ENCODE measurements at places on chromosomes 13 and 19.
A peak's percentile ranks its signal among the peaks of the same experiment; 100 is the strongest.

DNA sequence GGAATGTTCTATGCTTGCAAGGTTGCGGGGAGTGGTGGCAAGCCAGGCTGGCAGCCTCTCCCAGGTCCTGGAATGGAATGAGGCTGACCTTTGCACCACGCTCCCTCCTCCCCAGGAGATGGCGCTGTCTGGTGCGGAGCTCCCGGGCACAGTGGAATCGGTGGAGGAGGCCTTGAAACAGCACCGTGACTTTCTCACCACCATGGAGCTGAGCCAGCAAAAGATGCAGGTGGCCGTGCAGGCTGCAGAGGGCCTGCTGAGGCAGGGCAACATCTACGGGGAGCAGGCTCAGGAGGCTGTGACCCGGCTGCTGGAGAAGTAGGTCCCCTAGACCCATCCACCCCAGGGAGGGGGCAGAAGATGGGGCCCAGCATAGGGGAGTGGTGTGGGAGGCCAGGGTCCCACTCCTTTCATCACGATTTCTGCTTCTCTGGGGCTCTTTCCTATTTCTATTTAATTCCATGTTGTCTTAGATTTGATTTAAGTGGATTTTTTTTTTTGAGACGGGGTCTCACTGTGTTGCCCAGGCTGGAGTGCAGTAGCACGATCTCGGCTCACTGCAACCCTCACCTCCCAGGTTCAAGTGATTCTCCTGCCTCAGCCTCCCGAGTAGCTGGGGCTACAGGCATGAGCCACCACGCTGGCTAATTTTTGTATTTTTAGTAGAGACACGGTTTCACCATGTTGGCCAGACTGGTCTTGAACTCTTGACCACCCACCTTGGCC, 53.2 kb upstream of the SHKBP1 start:
- DNase-seq = peak; percentile 68

GRCh38 chr19:54429176-54429495, 13.9 kb downstream of the TTYH1 start:
- no peak for DNase-seq

- peak; percentile 5 for DNase-seq
Measured at GRCh38 chr13:81987159-81987558, 1646.2 kb upstream of the SPRY2 start.

DNA sequence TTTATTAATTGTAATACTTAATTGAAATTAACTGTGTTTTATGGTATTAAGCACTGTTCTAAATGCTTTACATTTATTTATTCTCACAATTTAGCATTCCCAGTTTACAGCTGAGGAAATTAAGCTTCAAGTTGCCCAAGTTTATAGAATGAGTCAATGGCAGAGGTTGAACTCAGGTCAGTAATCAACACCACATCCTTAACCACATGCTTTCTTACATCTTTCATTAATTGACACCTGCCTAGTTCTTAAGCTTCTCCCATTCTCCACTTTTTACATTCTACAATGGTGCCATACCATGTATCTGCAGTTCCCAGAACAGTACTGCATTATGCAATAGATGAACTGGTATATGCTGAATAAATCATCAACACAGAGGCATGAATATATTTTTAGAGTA, 11.7 kb upstream of the RBM26 start:
- DNase-seq = no peak

DNA sequence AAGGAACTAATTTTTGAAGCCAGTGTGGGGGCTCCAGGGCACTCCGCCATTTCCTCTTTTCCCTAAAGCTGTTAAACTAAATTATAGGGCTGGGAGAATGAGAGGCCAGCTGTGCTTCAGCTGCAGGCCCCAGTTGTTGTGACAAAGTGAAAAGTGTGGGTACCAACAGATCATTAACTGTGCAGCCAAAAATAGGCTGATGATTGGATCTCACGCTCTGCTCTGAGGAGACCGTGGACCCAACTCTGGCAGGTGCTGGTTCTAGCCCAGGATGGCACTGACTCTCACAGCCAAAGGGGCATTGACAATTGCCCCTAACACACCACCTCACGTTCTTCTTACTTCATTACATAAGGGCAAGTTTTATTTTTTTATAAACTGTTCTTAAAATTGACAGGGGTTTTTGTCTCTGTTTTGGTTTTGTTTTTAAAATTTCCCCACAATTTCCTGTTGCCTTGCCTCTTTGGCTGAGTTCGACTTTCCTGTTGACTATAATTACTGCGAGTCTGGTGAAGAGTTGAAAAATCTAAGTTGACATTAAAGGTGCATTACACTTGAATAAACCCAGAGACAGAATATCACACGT, 391.0 kb downstream of the FGF9 start:
- DNase-seq = no peak

DNA sequence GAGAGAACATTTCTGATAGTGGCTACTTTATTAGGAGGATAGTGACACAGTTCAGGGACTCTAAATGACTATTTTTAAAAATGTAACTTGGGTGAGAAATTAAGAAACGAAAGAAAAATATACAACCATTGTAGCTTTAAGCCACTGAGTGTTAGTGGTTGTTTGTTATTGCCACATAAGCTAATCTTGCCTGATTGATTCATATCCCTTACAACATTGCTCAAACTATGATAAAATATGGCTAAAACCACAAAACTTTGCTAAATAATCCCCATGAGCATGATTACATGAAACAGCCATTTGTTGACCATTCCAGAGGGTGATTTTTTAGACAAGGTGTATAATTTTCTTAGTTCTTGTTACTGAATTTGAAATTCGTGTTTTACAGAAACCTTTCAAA, 343.4 kb downstream of the SLITRK5 start:
- DNase-seq = no peak

- DNase-seq = no peak
Measured at GRCh38 chr13:113207460-113207859, 1.0 kb downstream of the PCID2 start.

DNA sequence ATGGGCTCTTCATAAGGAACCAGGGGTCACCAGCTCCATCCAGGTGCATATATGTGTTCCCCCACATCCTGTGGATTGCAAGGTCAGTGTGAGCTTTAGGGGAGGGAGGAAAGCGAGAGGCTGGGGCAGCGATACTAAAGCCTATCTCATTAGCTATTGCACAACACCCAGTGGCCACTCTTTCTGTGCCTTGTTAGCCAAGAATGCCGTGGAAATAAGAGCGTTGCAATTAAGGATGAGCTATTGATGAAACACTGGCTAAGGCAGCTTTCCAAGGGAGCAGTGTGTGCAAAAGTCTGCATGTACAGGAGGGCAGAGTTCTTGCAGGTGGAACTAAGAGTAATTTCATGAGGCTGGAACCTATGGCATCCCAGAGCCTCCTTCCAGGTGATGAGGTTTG, 17.6 kb downstream of the TNFSF11 start:
- no peak for DNase-seq

DNA sequence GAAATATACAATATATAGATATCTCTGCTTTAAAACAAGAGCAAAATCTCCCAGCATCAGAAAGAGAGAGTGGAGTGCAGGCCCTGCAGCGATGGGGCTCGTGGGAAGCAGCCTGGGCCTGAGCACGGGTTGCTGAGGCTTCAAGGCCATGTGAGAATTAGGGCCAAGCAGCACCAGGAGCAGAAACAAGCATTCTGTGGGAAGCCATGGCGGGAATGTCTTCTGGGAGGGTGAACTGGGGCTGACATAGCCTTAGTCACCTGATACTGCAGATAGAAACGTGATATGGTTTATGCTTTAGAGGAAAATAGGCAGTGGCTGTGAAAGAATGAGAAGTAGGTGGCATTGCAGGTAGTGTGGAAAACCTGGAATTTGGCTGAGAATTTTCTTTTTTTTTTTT, 472.3 kb downstream of the IRS2 start:
- no peak for DNase-seq

DNA sequence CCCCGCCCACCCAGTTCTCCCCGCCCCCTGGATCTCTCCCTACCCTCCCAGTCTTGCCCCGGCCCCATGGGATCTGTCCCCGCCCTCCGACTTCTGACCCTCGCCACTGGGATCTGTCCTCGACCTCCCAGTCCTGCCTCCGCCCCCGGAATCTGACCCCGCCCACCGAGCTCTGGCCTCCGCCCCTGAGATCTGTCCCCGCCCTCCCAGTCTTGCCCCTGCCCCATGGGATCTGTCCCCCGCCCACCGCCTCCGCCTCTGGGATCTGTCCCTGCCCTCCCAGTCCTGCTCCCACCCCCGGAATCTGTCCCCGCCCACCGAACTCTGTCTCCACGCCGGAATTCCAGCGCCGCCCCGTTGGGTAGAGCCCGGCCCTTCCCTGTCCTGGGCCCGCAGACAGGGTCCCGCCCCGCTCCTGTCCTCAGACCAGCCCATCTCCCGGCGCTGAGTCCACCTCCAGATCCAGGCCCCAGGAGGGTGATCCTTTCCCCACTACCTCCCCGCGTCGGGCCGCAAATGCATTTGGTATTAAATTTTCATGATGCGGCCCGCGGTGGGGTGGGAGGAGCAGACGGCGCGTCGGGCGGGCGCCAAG, 1.5 kb upstream of the SLC17A7 start:
- DNase-seq = peak; percentile 85

- no peak for DNase-seq
Measured at GRCh38 chr13:20049558-20050473, 91.3 kb downstream of the ZMYM2 start.

Measured in NCI-H460 (cell line).